ENCODE measurements at places on chromosomes 12 and 14. TPM values are rescaled to one million over a fixed set of nuclear protein-coding genes. Genes with fewer than 3 reads are reported as not detected.

The TAMALIN gene
- total RNA-seq: 19.8 TPM

The SLC2A14 gene
- total RNA-seq: not detected

The KIF5A gene
- total RNA-seq: 0.08 TPM

The HOTAIR gene
- total RNA-seq: not detected

The POTEM gene
- not detected for total RNA-seq

The GLIPR1L2 gene
- 2.4 TPM for total RNA-seq
